ENCODE measurements at places on chromosomes 2 and 18.

- no peak for DNase-seq
These were observed 17.7 kb downstream of the MRO start for GRCh38 chr18:50802141-50802540.

- DNase-seq, result no peak
These were observed 119.2 kb upstream of the CCDC68 start for GRCh38 chr18:55078303-55078932.

DNA sequence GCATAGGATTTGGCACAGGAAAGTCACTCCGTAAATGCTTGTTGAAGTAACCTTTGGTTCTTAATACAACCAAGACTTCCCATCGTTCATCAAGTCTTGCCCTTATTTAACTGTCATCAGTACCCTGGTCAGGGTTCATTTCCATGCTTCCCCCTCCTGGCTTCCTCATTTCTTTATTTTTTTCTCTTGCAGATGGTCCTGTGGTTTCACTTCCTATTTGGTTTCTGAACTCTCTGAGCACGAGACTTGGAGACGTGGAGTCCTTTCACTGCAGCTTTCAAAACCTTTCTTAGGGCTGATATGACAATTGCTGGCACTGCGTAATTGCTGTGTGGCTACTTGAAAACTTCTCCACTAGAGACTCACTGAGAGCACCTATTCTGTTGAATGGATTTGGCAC, 59.9 kb upstream of the PID1 start:
- DNase-seq, result no peak

GRCh38 chr2:118097657-118098056, 9.4 kb downstream of the INSIG2 start:
- DNase-seq, result no peak

DNA sequence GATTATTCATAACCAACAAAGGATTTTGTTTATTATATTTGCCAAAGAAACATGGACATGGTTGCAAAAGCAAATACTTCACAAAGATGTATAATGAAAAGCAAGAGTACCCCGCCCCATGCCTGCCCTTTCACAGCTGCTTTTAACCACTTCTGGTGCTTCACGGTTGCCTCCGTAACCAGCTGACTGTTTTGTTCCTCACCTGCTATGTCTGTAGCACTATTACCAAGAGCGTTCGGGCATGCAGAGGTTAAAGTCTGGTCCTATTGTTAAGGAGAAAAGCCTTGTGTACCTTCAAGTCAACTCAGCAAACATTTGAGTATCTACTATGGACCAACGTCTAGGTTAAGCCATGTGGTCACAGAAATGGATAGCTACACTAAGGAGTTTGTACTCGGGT, 115.2 kb upstream of the FOSL2 start:
- no peak for DNase-seq

GRCh38 chr18:11955239-11956029, 25.9 kb upstream of the IMPA2 start:
- DNase-seq, result peak; percentile 75

GRCh38 chr2:133516405-133517026, 51.7 kb downstream of the NCKAP5 start:
- no peak for DNase-seq

DNA sequence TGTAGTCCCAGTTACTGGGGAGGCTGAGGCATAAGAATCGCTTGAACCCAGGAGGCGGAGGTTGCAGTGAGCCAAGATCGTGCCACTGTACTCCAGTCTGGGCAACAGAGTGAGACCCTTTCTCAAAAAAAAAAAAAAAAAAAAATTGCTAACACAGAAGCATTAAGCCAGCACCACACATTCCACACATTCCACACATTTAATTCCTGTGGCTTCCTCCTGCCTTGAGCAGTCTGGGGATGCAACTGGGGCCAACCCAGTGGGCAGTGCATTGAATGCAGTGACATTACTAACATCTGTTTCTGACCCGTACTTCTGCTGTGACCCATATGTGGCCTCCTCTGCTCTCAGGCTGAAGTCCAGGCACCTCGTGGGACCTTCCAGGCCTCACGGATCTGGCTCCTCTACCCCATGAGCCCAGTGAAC, 107.0 kb downstream of the BCL2L11 start:
- DNase-seq, result no peak

GRCh38 chr18:27582760-27583412, 397.8 kb upstream of the CHST9 start:
- DNase-seq, result no peak

Data from smooth muscle cell of the brain vasculature (primary cell).